NT2/D1 (cell line): ENCODE measurements at places on chromosomes 16 and 17.

DNA sequence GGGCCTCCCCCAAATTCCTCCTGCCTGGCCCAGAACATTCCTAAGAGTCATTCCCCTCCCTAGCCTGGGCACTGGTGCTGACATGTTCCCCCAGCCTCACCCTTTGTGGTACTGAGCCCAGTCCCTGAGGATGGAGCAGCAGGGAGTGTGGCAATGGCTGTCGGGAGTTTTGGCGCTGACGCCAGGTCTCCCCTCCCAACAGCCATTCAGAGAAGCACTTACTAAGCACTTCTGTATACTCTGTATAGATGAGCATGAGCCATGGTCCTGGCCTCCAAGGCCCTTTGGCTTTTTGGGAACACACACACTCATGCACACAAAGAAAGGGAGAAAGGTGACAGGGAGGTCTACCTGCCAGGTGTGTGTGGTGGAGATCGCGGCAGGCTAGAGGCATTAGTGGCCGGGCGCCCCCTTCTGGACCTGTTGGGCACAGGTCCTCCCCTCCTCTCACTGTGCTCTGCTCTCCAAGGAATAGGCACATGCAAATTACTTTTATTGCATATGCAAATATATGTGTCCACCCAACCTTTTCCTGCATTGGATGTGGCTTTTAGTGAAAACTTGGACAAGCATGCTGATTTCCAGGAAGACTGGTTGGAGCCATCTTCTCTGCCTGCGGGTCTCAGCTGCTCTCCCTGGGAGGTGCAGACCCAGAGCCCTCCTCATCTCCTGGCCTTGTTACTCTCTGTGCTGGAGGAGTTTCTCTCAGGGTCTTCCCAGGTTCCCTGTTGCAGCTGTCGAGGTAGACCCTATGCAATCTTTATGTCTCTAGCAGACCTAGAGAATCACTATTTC, 17.4 kb upstream of the C17orf107 start:
- DNase-seq, result peak; percentile 25

GRCh38 chr17:78144736-78145641, 1.2 kb upstream of the C17orf99 start:
- DNase-seq, result no peak

- no peak for DNase-seq
Measured at GRCh38 chr16:86059253-86060171, 160.6 kb downstream of the IRF8 start.

GRCh38 chr17:14198575-14198974, 38.1 kb downstream of the CDRT15 start:
- no peak for DNase-seq

GRCh38 chr16:68665501-68665900, 20.4 kb downstream of the CDH3 start:
- no peak for DNase-seq

DNA sequence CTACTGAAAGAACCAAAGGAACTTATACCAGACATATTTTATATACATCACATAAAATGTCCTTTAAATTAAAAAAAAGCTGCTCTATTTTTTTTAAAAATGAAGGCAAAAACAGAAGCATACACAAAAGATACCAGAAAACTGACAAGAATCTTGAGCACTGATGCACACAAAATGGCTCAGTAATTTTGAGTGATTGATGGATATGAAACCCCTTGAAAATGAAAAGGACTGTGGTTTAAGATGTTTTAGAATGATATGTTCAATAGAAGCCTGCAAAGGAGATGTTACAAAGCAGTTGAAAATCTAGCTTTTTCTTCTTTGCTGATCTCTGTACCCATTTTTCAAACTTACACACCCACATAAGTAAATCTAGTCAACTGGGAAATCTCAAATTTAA, 2.7 kb downstream of the C16orf87 start:
- no peak for DNase-seq

- no peak for DNase-seq
Measured at GRCh38 chr17:8927395-8927794, 38.1 kb downstream of the PIK3R5 start.

DNA sequence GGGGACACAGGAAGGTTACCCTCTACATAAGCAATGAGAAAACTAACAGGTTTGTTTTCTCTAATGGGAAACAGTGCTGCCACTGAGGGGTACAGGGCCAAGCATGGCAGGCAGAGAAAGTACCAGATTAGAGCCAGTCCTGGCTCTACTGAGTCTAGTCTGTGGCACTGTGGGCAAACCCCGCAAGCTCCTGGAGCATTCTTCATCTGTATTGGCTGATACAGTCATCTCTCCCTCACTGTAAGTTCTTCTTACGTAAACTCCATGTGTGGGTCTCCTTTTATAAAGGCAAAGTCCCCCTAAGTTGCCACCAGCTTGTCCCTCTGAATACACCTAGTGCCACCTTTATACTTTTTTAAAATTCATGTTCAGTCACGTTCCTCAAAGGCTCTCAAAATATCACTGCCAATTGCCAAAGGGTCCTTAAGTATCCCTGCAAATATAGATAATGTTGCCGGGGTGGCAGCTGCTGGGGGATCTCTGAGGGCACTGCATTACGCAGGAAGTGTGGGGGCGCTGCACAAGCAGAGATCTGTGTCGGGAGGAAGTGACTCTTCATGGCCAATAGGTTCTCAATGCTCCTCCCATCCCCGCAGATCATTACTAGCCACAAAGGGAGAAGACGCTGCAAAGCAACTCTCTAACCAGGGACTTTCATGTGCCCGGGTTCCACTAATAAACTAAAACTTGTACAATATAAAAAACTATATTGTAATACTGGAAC, 18.8 kb downstream of the XPO6 start:
- no peak for DNase-seq

DNA sequence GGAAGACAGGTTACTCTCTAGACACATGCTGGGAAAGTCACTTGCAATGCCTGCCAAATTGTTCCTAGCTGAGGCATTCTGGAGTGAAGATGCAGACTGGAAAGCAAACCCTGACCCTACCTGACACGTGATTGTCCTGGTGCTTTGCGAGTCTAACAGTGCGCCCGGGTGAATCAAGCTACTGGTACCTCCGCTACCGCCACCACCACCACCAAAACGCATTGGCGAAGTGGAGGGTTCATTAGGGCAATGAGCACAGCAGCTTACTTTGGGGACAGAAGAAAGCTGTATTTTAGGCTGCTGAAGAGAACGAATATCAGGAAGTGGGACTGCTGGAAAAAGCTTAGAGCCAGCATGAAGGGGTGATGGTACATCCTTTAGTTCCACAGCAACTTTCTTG, 7.0 kb downstream of the MARF1 start:
- no peak for DNase-seq

DNA sequence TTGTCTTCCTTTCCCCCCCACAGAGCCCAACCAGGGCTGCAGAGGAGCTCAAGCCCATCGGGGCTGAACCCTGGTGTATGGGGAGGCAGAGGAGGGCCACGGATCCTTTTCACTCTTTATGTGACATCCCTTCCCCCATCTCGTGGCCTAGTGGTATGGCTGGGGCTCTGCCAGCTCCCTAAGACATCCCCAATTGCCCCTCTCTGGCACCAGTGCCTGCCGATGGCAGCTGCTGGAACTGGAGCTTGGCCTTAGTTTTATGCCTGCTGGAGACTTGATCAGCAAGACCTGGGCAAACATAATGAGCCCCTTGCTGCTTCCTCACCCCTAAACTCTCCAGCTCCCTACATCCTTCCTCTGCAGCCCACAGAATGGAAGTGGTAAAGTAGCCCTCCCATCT, 8.0 kb upstream of the TOP2A start:
- no peak for DNase-seq

DNA sequence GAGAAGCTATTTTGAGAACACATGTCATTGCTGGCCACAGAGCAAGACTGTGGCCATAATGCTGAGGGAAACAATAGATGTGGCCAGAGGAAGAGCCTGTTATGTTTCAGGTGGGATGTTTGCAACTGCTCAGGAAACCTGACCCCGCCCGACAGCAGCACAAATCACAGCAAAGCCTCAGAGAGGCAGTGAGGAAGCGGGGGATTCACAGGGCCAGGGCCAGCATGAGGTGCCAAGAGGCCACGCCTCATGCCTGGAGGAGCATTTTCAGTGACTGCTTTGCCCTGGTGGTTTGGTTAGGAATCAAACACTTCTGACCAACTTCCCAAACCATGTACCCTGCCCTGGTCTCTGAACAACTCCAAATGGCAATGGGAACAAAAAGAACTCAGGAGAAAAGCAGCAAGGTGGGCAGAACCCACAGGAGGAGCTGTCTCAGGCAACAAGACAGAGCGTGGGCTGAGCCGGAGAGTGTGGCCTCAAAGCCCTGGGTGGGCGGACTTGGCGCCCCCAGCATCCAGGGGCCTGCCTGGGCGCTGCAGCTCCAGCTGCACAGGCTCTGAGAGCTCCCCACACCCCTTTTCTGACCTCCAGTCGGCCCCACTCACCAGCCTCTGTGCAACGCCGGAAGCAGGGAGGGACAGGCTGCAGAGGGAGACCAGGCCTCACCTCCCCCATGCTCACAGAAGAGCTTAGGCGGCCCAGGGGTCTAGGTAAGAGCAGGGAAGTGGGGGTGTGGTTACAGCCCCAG, 20.6 kb downstream of the HIC1 start:
- no peak for DNase-seq

GRCh38 chr17:34637548-34638525, 58.5 kb downstream of the TMEM132E start:
- peak; percentile 66 for DNase-seq

GRCh38 chr16:47604306-47604705, 143.2 kb downstream of the PHKB start:
- no peak for DNase-seq

- peak; percentile 76 for DNase-seq
Measured at GRCh38 chr16:85583491-85584181, 29.5 kb upstream of the GSE1 start.

GRCh38 chr16:67861877-67862276, 11.0 kb upstream of the EDC4 start:
- DNase-seq, result no peak

DNA sequence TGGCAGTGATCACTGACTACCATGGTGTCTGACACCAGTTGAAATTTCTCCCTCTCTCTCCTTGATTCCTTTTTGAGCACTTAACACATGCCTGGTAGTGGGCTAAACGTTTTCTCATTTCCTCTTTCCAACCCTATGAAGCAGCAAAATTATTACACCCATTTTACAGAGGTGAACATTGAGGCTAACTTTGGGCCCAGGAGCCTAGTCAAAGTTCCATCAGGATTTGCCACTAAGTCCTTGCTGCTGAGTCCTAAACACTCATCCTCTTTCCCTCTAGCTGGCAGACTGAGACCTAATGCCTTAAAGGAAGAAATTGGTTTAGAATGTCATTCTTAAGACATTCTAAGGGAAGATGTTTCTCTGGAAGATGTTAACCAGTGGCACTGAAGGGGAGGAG, 74.7 kb upstream of the IRX3 start:
- no peak for DNase-seq

DNA sequence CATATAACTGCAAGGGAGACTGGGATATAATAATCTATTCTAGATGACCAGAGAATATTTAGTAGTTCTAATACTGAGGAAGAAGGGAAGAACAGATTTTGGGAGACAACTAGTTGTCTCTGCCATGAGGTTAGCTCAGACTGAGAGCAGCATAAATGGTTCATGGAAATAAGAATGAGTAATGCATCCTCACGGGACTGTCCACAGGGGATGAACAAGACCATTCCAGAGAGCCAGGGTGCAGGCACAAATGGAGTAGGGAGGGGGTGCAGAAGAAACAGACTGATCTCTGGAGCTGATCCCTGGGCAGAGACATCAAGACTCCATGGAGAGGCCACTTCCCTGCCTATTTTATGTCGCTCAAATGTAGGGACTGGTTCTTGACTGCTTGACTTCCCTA, 30.4 kb downstream of the NLRC5 start:
- no peak for DNase-seq

DNA sequence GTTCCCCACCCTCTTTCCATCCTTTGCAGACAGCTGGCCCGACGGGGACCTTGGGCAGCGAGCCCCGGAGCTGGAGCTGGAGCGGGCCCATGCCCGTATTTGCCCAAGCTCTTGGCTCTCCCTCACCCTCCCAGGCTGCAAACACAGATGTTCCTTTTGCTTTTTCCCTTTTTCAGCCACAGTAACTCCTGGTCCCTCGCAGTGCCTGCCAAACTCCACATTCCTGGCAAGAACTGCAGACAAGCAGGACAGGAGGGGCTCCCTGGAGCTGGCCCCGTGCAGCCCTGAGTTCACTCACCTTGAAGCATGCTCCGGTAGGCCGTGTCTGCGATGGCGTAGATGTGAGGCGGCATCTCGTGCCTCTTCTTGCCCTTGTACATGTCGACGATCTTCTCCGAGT, 33.9 kb downstream of the MYH11 start:
- DNase-seq, result no peak

DNA sequence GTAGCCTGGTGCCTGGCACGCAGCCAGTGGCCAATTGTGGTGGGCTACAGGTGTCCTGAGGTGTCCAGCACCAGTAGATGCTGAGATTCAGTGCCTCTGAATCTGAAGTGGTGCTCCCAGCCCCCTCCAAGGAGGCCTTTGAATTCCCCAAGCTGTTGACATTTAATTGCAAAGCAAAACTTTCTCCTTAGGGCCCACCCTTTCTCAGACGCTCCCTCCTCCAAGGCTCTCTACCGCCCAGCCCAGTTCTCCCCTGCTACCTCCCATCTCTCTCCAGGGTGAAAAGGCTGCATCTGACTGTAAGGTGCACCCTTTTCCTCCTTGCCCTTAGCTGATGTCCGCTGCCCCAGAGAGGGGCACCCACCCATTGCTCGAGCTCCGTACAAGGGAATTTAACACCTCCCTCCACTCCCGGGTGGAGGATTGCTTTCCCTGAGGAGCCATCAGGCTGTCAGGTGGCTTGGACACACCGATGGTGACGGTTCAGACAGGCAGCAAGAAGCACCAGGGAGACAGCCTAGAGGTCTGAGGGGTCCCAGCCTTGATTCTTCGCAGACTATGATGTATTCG, 1.7 kb downstream of the BEAN1 start:
- DNase-seq, result no peak

GRCh38 chr17:38419508-38419981, 8.7 kb upstream of the ARHGAP23 start:
- no peak for DNase-seq

- DNase-seq, result no peak
Measured at GRCh38 chr16:28499854-28500253, 5.4 kb downstream of the APOBR start.

- DNase-seq, result peak; percentile 93
Measured at GRCh38 chr17:58082870-58083490, at the start of gene DYNLL2. TSS of gene DYNLL2 (plus strand) at chr17:58083419. CDS start at chr17:58087091, 3,672 bp downstream.
